Peyer's patch (tissue), 4 donors: ENCODE measurements at places on chromosomes 12 and 14. TPM values are rescaled to one million over a fixed set of nuclear protein-coding genes. Genes with fewer than 3 reads are reported as not detected.

DNA sequence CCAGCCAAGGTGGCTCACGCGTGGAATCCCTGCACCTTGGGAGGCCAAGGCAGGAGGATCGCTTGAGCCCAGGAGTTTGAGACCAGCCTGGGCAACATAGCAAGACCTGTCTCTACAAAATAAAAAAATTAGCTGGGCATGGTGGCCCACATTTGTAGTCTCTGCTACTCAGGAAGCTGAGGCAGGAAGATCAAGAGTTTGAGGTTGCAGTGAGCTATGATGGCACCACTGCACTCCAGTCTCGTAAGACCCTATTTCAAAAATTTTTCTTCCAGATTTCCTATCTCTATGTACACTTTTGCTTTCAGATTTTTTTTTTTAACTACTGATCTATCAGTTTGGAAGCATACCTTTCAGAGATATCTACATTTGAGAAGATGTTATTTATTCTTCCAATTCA lies 15.3 kb downstream of the SNX6 start:
- no peak for DNase-seq

The PTPN6 gene
- 46.5 TPM for total RNA-seq

- DNase-seq: no peak
These were observed 572.8 kb upstream of the USP15 start for GRCh38 chr12:61687407-61687806.

GRCh38 chr12:78759367-78759766 lies 105.2 kb upstream of the SYT1 start:
- no peak for DNase-seq

The SIX4 gene
- total RNA-seq: 2.1 TPM

- no peak for DNase-seq
These were observed 34.3 kb upstream of the GAS2L3 start for GRCh38 chr12:100539202-100539601.

DNA sequence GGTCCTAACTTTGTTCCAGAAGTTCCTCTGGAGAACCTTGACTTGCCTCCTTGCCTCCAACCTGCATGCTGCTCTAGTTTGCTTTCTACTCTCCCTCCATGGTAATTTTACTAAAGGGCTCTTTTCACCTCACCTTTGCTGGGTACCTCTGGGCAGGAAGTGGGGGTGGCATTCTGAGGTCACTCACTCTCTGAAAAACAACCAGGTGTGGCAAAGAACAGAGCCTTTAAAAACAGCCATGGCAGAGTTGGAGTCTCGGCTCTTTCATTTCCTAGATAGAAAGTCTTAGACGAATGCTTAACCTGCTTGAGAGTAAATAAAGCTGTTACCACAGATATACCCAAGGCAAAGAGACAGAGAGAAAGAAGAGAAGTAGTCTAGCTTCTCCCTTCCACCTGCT lies 827.9 kb downstream of the BCL11B start:
- DNase-seq: no peak

The SLC10A1 gene
- not detected for total RNA-seq

The P2RX7 gene
- 9.1 TPM for total RNA-seq

DNA sequence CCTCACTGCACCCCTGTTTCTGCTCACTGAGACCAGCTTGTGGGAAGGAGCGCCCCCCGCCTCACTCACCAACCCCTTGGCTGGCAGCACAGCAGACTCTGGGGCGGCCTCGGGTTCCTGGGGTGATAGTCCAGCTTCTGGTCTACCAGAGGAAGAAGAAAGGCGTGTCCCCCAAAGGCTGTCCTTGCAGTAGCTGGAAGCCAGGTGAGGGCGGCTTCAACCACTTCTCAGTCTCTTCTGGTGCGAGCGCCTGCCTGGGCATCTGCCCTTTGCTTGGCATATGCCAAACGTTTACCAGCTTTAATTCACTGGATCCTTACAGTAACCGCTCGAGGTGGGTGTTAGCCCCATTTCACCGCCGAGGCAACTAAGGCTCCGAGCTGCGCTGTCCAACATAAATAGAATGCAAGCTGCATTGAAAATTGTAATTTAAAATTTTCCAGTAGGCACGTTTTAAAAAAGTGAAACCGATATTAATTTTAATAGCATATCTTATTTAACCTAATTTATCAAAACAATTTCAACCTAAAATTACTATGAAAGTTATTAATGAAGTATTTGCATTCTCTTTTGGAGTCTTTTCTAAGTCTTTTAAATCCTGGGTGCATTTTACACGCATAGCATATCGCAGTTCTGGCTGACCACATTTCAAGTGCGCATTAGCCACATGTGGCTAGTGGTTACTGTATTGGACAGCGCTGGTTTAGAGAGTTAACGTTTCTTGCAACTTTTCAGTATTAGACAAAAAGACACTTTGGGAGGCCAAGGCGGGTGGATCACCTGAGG lies 872 bp downstream of the FAM177A1 start:
- peak; percentile 67 for DNase-seq

The LTB4R gene
- 5.1 TPM for total RNA-seq

DNA sequence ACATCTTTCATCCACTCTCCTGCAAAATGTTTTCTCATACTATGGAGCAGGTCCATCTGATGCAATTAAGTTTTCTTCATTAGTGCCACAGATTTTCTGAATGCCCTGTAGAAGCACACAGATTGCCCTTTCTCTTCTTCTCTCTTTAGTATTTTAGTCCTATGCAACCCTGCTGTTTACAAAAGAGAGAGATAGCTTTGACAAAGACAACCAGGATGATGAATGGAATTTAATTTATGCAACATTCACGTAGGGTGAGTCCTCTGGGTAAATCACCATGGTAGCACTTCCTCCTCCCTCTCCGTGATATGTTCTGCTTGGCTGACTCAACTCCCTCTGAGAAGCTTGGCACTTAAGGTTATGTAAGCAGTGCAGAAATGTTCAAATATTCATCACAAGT lies 400.9 kb upstream of the PDE3A start:
- no peak for DNase-seq

DNA sequence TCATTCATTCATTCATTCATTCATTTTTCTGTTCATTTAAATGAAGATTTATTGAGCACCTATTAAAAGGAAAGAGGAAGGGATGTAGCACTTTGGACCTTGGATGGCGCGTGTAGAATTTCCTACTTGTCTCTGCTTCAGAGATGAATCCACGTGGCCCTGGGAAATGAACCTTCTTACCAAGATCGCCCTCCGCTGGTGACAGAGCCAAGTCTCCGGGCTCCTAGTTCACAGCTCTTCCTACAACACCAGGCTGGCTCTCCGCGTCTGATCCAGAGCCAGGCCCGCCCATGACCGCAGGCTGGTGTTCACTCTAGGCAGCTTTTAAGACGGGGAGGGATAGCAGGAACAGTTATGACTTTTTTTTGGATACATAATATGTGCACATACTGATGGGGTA lies 70.9 kb upstream of the PIWIL1 start:
- DNase-seq: no peak

DNA sequence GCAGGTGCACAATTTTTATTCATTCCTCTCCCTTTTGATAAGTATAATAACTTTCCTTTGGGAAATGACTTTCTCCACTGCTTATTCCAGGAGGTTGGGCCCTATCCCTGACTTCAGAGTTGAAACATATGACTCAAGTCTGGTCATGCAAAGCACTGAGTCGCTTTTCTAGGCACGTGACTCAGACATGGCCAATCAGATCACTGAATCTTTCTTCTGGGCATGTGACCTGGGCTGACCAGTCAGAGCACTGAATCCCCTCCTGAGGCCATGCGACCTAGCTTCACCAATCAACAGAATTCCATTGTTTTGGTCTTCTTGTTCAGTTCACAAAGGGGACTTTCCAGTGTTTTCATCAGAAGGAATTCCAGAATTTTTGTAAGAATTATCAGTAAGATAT lies 377.1 kb upstream of the KITLG start:
- DNase-seq: no peak

The ING4 gene
- total RNA-seq: 32.6 TPM

The SLC38A4 gene
- 0.18 TPM for total RNA-seq

- no peak for DNase-seq
These were observed 426.2 kb downstream of the IPO8 start for GRCh38 chr12:30269496-30269895.

- DNase-seq: no peak
These were observed 72.3 kb upstream of the TMCC3 start for GRCh38 chr12:94722664-94723063.

The CTSG gene
- total RNA-seq: not detected

GRCh38 chr12:114776731-114777442 lies 92.9 kb upstream of the TBX3 start:
- no peak for DNase-seq

The SYCP3 gene
- total RNA-seq: not detected

DNA sequence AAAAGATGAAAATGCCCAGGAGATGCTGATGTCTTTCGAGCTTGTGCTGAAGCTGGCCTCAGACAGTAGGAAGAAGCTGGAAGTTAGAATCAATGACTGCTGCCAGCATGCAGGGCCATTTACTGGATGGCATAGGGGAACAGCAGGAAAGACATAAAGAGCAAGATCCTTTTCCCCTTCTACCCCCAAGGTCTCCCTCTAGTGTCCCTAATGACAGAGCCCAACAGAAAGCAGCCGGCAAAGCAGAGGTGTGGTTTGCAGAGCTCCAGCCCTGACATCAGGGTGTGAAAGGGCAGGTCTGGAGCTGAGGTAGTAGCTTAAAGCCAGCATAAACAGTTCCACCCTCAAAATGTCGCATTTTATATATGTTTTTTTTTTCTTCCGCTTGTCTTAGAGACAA lies 1560.7 kb upstream of the TMEM132C start:
- no peak for DNase-seq

GRCh38 chr12:79019672-79020071 lies 155.1 kb downstream of the SYT1 start:
- DNase-seq: no peak

GRCh38 chr14:45972416-45972815 lies 679.2 kb downstream of the RPL10L start:
- DNase-seq: no peak

DNA sequence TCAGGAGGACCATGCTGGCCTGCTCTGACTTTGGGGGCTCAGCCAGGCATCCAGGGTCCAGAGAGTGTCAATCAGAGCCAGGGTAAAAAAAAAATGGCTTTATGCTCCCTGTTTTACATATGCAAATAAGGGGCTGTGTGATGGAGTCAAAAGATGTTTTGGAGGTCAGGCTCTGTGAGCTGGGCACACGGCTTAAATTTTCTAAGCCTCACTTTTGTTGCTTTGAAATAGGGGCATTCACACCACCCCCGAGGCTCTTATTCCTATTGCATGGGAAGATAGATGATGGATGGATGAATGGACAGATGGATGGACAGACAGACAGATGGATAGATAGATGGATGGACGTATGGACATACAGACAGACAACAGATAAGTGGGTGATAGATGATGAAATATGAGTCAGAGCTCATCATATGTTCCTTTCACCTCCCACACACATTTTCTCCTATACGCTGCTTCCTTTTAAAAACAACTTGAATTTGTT lies 42.7 kb downstream of the RIN3 start:
- no peak for DNase-seq

DNA sequence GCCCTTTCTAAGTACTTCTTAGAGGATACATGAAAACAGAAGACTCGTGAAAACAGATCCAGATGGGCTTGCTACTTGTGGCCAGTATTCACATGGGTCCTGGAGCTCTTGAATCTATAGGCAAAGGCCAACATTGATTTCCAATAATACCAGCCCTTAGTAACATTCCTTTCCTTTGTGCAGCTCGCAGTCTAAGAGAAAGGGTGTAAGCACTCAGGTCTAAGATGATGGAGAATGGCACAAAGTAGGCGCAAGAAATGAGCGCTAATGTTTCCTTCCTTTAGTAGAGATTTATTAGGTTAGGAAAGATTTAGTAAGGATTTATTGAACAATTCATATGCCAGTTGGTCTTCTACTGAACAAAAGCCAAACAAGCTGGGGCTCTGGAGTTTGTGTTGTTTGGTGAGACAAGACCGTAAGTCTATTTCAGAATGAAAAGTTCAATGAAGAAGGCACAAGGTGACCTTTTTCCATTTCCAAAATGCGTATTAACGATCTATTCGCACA lies 525 bp downstream of the RNU6-8 start:
- no peak for DNase-seq

DNA sequence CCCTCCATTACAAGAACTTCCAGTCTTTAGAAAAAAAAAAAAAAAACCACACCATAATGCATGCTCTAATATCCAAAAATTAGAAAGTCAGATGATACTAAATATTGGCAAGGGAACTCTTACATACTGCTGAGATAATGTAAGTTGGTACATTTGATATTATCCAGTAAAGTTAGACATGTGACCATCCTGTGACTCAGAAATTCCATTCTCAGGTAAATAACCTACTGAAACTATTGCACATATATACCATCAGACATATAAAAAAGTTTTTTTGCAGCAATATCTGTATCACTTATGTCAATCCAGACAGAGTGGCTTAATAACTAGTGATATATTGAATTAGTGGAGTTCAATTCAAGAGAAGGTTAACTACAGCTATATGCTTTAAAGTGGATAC lies 63.5 kb downstream of the KITLG start:
- no peak for DNase-seq

GRCh38 chr12:6766651-6767349 lies 637 bp downstream of the PTMS start:
- peak; percentile 90 for DNase-seq

The C1S gene
- total RNA-seq: 125 TPM

GRCh38 chr14:55968741-55969140 lies 149.5 kb upstream of the PELI2 start:
- no peak for DNase-seq

GRCh38 chr14:57168138-57168679 lies 100.5 kb downstream of the EXOC5 start:
- no peak for DNase-seq

The PLEKHG7 gene
- 2.1 TPM for total RNA-seq

DNA sequence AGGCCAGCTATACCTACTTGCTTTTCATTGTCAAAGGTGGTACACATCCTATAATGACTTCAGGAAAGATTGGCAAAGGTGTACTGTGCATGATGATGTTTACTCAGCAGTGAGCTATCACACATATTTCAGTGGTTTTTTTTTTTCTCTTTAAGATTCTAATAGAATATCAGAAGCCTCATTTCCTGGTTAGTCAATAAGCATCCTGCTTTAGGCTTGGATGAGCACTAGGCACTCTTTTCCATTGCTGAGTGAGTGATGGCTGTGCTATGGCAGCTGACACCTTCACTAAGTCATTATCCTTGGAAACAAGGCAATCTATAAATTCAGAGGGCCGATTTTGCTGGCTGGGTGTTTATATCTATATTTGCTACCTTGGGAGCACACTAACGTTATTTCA lies 161.1 kb upstream of the RASSF8 start:
- DNase-seq: no peak

DNA sequence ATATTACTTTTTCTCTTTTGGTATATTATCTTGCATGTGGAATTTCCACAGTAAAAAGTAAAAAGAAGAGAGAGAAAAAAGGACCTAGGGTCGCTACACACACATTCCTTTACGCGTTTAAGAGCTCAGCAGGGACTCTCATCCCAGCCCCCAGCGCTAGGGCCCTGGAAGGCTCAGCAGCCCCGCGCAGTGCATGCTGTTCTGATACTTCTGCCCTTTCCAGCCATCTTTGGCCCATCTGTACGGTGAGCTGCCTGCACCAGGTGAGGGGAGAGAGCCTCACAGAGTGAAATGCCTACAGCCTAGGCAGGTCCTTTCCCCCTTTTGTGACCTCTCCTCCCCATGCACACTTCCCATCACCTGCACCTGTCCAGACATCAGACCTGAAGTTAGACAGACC lies 1.6 kb upstream of the LTBR start:
- no peak for DNase-seq

GRCh38 chr14:39762576-39763401 lies 330.6 kb upstream of the FBXO33 start:
- DNase-seq: no peak
